ENCODE measurements at places on chromosomes 1 and 21. TPM values are rescaled to one million over a fixed set of nuclear protein-coding genes. Genes with fewer than 3 reads are reported as not detected.
A peak's percentile ranks its signal among the peaks of the same experiment; 100 is the strongest.

- DNase-seq: no peak
These were observed 278.5 kb downstream of the KCNH1 start for GRCh38 chr1:210855440-210855839.

SLC27A3 gene
- total RNA-seq: 99.6 TPM

GRCh38 chr1:12287869-12288268 is 58.0 kb downstream of the VPS13D start:
- no peak for DNase-seq

DNA sequence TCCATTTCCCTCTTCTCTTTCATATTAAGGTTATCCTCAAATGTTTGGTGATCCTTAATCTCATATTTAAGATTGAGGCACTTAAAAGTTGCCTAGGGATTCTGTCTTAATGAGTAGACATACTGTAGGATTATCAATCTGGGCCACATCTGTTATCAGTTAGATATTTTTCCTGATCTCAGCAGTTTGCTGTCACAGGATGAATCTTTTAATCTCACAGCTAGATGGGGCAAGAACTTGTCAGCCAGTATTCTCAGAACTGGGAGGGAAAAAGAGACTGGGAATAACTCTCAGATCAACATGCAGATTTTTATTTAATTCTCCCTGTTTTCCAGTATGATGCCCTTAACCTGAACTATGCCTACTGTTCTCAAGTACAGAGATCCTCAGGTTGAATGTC is 14.0 kb downstream of the ZNF644 start:
- DNase-seq: no peak

DNA sequence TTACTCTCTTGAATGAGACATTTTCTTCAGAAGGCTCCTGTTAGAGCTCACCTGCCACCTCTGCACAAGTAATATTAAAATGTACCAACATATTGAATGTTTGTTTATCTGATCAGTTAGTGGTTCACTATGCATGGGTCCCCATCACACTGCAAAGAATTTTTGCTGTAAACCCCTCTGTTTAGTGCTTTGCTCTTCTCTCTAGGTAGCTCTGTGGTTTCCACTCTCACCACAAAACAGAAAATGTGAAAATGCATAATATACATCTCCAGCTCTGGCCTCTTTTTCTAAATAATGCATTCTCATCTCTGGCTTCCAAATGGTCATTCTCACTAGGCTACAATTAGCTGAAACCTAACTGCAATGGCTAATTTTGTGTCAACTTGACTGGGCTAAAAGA is 176.7 kb downstream of the TRIM33 start:
- DNase-seq: no peak

DNA sequence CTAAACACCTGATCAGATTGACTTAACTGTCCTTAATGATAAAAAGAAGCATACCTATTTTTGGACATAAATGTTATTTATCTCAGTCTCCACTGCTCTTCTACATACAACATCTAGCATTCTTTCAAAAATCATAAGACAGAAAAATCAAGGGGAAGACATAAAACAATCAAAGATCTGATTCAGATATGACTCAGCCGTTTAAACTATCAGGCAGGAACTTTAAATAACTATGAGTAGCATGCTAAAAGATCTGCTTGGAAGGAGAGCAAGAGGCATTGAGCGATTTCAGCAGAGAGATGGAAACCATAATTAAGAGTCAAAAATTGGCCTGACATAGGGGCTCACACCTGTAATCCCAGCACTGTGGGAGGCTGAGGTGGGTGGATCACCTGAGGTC is 27.2 kb upstream of the SLC22A15 start:
- DNase-seq: no peak

LAMB3 gene
- total RNA-seq: 47.2 TPM

DNA sequence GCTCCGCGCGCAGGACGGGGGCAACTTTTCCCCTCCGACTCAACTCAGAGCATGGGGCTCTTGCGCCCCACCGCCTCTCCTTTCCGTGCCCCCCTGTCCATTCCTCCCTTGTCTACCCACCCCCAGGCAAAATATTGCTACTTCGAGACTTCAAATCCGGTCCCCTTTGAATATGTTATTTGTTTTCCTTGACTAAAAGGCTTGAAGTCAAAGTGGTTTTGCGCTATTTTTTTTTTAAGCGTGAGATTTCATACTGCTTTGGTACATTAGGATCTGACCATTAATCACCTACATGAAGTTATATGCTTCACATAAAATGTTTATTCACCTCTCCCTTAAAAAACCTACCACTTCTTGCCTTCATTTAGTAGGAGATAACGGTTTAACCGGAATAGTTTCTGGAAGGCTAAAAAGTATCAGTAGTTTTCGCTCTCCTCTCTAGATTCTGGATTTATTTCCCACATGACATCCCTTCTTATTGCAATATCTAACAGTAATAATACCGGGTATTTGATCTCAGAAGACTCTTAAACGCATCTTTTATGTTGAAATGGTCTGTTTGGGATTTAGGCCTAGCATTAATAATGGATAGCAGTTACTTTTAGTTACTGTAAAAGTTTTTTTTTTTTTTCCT is 1.6 kb downstream of the NFIA start:
- no peak for DNase-seq

- DNase-seq: no peak
These were observed 16.0 kb downstream of the ARV1 start for GRCh38 chr1:230994860-230995259.

GRCh38 chr1:40140211-40140973 is 20.8 kb upstream of the RLF start:
- peak; percentile 52 for DNase-seq

DNA sequence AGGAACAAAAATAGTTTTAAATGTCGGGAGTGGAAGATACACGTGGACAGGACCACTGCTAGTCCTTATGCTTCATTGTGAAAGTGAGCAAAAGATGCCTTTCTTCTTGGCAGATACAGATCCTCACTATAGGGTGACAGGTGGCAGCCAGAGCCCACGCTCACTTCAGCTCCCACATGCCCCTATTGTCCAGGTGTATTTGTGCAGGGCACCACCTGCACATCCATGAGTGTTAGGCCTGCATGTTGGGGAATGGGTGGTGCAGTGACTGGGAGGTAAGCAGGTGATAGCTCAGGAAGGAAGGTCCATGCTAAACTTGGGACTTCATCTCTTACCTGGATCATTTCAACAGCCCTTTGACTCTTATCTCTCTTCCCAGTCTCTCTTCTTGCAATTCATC is 27.4 kb downstream of the SLC5A9 start:
- no peak for DNase-seq

IL20 gene
- not detected for total RNA-seq

FMO2 gene
- total RNA-seq: 288 TPM

DNA sequence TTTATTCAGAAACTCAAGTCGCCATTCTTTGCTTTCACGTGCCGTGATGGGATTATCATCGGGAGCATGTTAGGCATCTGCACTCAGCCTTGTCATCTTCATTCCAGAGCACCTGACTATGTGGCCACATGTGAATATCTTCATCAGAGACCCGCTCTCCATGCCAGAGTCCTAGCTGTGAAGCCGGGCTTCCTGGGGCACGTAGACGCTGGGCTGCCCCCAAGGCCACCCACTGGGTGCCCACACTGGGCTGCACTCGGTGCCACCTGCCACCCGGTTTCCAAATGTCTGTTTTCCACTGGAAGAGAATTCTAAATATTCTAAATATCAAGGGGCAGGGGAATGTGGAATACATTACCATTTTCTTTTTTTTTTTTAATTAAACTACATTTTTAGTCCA is 43.8 kb downstream of the SLC37A1 start:
- no peak for DNase-seq

- no peak for DNase-seq
These were observed 355.6 kb downstream of the USP25 start for GRCh38 chr21:16085421-16085820.

DNA sequence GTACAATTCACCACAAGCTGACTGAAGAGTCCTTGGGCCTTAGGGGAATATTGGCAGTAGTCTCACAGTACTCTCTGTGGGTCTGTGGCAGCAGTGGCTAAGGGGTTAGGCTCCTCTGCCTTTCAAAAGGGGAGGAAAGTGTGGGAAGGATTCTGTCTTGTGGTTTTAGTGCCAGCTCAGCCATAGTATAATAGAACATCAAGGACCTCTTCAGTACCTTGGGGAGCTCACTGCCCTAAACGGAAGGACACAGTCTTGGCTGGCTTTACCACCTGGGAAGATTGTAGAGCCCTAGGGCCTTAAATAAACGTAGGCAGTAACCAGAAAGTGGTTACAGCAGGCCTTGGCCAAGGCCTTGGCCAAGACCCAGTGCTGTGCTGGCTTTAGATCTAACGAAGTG is 265.7 kb downstream of the COL11A1 start:
- no peak for DNase-seq

MYBPH gene
- not detected for total RNA-seq

- no peak for DNase-seq
These were observed 4.6 kb downstream of the AGTRAP start for GRCh38 chr1:11740258-11741192.

ZBTB8B gene
- total RNA-seq: 0.03 TPM
